ENCODE measurements at places on chromosomes 5 and 9.

GRCh38 chr9:34158362-34158869 is 20.4 kb upstream of the UBAP1 start:
- H3K27me3 ChIP-seq, result no peaks in the 10 kb centered on the region
- no peak overlapping the region for H3K4me3 ChIP-seq
- no peak for DNase-seq
- H3K36me3 ChIP-seq, result no peaks in the 10 kb centered on the region

DNA sequence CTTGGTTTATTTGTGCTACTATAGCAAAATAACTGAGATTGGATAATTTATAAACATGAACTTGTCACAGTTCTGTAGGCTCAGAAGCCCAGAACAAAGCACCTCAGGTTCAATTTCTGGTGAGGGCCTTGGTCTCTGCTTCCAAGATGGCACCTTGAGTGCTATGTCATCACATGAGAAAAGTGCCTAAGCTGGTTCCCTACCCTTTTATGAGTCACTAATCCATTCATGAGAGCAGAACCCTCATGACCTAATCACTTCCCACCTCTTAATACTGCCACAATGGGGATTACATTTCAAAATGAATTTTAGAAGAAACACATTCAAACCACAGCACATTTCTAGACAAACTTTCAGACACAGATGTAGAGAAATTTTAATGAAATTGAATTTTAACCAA is 98.2 kb upstream of the PRSS3 start:
- peaks cover 39% of the 10 kb centered on the region for H3K27me3 ChIP-seq
- H3K36me3 ChIP-seq, result no peaks in the 10 kb centered on the region
- no peaks in the 10 kb centered on the region for H3K4me1 ChIP-seq
- no peak overlapping the region for H3K27ac ChIP-seq
- H3K4me3 ChIP-seq, result no peak overlapping the region

DNA sequence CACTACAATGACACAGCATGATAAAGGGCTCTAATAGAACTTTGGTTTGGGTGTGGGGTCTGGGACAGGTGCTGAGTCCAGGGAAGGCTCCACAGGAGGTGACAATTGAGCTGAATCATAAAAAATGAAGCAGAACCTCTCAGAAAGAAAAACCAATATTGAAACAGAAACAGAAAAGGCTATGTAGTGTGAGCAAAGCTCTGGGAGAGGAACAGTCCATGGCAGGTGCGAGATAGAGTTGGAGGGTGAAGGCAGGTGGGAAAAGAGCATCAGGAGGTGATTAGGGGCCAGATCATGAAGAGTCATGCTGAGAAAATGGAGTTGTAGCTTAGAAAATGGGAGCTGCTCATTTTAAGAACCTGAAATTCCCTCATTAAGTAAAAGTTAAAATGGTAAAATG is 164.9 kb downstream of the KCTD16 start:
- no peaks in the 10 kb centered on the region for H3K4me1 ChIP-seq
- no peak for DNase-seq
- no peaks in the 10 kb centered on the region for H3K36me3 ChIP-seq
- no peak overlapping the region for H3K27ac ChIP-seq

DNA sequence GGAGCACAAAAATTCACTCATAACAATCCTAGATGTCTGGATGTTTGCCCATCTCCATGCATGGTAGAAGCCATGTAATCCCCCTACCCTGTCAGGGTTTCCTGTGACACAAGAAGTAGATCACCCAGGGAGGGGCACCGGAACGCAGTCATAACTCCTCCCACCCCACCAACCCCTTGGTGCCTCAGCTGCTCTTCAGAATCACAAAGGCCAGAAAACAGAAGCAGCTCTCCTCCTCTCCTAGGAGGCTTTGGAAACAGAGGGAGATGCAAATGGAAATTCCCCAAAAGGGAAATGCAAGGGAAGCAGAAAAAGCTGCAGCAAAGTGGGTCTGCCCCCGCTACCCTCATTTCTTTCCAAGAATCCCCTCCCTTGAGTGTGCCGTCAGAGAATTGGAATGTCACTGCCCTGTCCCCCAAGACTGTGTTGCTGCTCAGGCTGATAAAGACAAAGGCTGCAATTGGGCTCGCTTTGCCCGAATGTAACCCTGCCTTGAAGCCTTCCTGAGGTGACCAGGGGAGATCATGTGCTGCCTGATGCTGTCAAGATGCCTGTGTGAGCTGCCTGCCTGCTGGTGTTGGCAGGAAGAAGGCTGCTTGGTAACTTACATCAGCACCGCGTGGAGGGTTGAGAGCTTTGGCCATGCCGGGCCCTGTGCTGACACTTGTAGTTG is 65.5 kb upstream of the ABCA1 start:
- H3K36me3 ChIP-seq, result peaks cover 17% of the 10 kb centered on the region
- peak overlapping the region; percentile 99 for H3K27ac ChIP-seq
- no peaks in the 10 kb centered on the region for H3K27me3 ChIP-seq
- DNase-seq, result peak; percentile 1
- H3K4me3 ChIP-seq, result peak overlapping the region; percentile 24

DNA sequence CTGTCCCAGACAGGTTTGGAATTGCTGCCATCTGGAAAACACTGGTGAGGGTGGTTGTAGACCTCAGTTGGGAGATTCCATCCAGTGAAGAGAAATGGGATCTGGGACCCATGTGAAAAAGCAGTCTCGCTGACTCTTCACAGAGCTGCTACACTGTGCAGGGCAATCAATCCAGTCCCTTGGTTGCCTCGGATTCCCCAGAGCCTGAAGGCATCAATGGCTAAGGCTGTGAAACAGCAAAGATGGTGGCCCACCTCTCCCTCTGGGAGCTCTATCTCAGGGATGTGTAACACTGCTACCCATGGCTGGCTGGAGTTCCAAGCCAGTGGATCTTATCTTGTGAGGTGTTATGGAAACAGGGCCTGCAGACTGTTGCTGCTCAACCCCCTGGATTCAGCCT is 256.1 kb downstream of the TMEM38B start:
- H3K36me3 ChIP-seq, result no peaks in the 10 kb centered on the region
- no peaks in the 10 kb centered on the region for H3K4me1 ChIP-seq
- no peak for DNase-seq
- no peak overlapping the region for H3K4me3 ChIP-seq
- no peak overlapping the region for H3K27ac ChIP-seq

GRCh38 chr5:111689357-111689935 is 67.5 kb downstream of the NREP start:
- peaks cover 6% of the 10 kb centered on the region for H3K27me3 ChIP-seq
- H3K4me1 ChIP-seq, result no peaks in the 10 kb centered on the region
- no peak for DNase-seq
- H3K36me3 ChIP-seq, result no peaks in the 10 kb centered on the region
- H3K4me3 ChIP-seq, result no peak overlapping the region
- H3K27ac ChIP-seq, result no peak overlapping the region
